ENCODE measurements at places on chromosomes 6 and 20.

- no peak for DNase-seq
Measured at GRCh38 chr6:30207619-30208295, 5.4 kb downstream of the TRIM26 start.

- DNase-seq, result no peak
Measured at GRCh38 chr6:71373943-71374342, 85.3 kb downstream of the OGFRL1 start.

DNA sequence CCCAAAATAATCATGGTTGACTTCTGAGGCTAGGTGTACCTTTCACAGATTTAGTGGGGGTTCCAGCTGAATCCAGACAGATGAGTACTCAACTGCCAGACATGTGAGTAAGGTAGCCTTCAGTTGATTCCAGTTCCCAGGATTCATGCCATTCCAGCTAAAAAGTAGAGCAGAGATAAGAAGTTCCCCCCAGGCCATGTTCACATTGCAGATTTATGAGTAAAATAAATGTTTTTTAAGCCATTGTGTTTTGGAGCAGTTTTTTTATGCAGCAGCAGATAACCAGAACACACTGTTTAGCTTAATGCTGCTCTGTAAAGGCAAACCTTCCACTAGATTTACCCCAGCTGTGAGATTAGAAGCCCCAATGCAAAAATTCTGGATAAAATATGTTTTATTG lies 245.0 kb downstream of the RFPL4B start:
- no peak for DNase-seq

DNA sequence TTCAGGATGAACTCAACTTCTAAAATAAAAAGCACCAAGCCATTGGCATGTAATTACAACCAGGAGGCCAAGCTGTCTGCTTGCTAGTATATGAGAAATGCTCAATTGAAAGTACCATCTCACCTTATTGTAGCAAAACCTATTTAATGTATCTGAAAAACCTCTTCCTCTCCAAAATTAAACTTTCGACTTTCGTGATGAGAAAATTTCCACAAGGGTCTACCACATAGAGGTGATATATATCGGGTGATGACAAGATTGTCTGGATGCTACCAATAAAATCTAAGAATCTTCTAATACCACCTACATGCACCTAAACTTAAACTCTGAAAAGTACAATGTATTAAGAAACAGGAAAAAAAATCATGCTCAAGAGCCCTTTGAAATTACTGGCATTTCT lies 74.2 kb downstream of the ATXN1 start:
- no peak for DNase-seq

GRCh38 chr6:164230804-164231203 lies 816.3 kb downstream of the QKI start:
- no peak for DNase-seq

GRCh38 chr20:13397300-13397724 lies 176.2 kb downstream of the ISM1 start:
- no peak for DNase-seq

- no peak for DNase-seq
Measured at GRCh38 chr6:10556589-10556988, 35.4 kb downstream of the GCNT2 start.

- no peak for DNase-seq
Measured at GRCh38 chr6:169979873-169980432, 228.5 kb downstream of the ERMARD start.

DNA sequence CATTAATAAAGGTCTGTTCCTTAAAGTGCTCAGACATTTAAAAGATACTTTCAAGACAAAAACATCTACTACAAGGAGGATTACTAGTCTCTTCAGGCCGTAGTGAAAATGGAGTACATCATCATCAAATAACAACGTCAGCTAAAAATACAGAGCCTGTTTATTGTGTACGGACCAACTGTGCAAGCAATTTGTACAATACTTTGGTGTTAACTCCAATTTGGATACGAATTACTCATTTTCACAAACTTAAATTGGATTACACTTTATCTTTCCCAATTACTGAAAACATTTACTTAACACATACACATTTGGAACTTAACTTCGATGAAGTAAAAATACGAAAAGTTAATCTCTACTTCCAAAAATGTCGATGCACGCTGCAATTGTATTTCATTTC lies 802 bp downstream of the CYP39A1 start:
- DNase-seq, result no peak

GRCh38 chr6:121436960-121437850 lies 1.8 kb downstream of the GJA1 start:
- DNase-seq, result peak; percentile 1

DNA sequence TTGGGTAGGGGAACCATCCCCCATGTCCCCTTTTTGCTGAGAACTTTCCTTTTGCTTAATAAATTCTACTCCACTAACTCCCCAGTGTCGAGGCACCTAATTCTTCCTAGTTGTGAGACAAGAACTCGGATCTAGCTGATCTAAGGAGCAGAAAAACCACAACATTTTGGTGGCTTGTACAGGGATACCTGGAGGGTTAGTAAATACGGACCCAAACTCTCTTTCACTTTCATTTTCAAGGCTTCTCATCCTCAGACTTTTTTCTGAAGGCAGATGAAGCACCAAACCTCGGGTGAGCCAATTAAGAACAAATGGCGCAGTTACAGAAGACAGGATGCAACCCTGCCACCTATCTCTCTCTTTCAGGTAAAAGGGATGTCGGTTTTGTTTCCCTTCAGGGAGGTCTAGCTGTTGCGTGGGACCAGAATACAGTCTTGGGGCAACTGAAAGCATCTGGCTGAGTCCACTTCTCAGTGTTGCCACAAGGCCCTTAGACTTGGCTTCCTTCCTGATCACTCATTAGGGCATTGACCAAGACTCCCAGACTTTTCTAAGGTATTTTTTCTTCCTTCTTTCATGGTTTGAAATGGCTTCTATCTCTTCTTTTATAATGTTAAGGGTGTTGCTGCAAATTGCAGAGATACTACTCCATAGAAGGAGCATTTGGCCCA lies 11.1 kb upstream of the HTR1B start:
- DNase-seq, result no peak

DNA sequence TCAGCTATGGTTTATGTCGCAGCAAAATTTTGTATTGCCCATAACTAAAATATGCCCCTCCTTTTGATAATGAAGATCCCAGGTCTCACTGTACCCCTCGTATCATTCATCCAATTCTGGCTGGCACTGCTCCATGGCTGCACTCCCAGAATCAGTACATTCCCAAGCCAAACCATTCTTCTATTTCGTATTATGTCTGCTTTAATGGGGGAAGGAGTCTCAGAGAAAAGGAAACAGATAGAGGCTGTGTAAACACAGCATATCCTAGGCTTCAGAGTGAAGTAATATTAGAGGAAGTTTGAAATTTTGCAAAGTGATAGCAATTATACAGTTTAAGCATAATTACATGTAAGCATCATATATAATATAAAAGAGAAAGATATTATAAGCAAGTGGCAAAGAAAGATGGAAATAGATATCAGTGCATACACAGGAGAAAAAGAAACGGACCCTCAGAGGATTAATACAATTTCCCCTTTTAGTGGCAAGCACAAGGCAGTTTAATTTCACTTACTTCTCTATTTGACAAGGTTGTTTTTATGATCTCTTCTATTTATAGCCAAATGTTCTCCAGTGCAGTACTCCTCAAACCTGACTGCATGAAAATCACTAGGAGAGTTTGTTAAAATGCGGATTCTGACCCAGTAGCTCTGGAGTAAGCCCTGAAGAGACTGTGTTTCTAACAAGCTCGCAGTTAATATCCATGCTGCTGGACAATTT lies 56.5 kb upstream of the TENT5A start:
- no peak for DNase-seq

- DNase-seq, result no peak
Measured at GRCh38 chr6:14265049-14266021, 147.8 kb downstream of the CD83 start.

DNA sequence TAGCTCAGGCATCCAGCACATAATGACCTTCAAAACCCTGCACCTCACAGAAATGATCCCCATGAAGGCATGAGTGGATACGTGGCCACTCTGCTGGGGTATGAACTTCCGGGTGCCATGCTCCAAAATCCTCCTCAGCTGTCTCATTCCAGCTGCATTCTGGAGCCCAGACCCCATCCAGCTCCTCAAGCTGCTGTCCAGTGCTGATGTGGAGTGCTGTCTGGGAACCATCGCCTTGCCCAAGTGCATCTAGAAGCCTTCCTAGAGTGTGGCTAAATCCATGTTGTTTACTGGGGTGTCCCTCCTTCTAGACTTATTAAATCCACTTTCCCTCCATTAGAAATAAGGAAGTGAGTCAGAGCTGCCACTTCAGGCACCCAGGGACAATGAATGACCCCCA lies 130.8 kb upstream of the PTPRT start:
- DNase-seq, result no peak

GRCh38 chr6:56932910-56933477 lies 21.9 kb upstream of the BEND6 start:
- DNase-seq, result no peak

- DNase-seq, result peak; percentile 98
Measured at GRCh38 chr20:62121776-62122653, at the start of gene LSM14B. TSS of gene LSM14B (plus strand) at chr20:62122475. CDS start at chr20:62122667, 192 bp downstream.

DNA sequence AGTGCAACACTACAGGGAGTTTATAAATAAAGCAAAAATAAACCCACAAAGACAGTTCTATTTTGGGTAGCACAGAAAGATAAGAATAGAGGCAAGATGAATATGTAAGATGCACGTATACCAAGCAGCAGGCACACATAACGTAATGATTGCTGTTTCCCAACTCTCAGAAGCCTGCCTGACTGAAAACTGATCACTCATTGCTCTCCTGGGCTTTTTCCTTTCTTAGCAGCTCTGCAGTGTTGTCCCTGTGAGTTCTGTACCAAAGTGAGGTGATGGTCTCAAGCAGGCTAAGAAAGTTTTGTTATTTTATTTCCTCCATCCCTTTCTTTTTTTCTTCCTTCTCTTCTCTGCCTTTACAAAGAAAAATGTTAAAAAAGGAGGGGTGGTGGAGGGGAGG lies 522.0 kb upstream of the MAN1A1 start:
- no peak for DNase-seq

- DNase-seq, result no peak
Measured at GRCh38 chr6:35703554-35703953, 14.8 kb upstream of the FKBP5 start.

GRCh38 chr6:158653577-158654354 lies 3.9 kb downstream of the SYTL3 start:
- DNase-seq, result peak; percentile 84

DNA sequence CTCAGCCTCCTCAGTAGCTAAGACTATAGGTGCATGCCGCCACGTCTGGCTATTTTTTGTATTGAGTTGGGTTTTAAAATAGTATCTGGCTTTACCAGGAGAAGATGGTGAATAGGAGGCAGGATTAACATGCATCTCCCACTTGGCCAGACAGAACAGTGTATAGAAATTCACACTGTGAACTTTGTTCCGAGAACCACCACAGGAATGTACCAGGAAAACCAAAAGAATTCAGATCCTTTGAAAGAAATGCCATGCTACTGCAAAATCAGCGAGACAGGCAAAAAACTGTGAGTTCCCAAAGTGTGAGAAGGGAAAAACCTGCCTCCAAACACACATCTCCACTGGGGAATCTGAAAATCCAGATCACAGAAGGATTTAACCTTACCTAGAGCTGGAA lies 327.6 kb downstream of the NKAIN2 start:
- DNase-seq, result no peak

DNA sequence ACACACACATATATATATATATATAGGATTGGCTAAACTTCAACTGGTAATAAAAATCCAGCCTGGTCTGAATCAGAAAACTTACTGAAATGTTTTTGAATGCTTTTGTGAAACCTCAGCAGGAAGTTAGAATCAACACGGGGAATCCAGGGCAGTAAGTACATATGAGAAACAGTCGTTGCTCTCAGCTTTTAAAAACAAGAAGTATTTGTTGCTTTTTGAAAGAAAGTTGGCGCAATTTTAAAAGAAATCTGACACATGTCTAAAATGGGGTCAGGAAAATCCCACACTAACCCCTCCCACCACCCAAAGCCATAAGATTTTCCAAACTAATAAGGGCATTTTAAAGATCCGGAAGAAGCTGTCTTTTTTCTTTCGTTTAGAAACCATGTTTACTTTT lies 11.5 kb upstream of the CCDC170 start:
- DNase-seq, result no peak

DNA sequence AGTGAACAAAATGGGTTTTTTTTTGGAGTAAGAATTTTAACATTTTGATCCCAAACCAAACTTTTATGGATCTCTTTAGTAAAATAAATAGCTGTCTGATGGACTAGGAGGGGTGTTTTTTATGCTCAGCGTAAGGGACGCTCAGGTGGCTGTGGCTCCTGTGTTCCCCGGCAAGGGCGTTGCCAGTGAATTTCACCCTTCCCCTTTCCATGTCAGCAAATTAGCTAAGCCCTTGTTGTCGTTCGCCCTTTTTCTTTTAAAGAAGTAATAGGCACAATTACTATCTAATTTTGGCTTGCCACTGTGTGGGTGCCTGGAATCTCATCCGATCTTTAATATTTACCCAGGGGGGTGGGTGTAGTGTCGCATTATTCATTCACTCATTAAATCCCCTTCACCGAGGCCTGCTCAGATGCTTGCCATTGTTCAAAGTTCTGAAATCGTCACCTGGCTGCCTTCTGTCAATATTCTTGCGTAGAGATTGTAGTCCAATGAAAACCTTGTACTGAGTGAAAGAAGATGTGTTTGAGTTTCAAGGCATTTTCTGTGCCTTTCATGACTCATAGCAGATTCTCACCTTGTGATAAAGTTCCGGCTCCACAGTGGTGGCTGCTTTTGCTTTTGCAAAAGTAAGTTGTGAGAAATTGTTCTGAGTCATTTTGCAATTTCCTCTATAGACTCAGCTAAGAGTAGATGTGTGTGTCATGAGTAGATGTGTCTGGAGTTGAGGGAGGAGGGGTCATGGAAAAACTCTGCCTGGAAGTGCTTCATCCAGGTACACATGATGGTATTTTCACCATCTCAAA lies 40.0 kb upstream of the CLDN20 start:
- peak; percentile 39 for DNase-seq

DNA sequence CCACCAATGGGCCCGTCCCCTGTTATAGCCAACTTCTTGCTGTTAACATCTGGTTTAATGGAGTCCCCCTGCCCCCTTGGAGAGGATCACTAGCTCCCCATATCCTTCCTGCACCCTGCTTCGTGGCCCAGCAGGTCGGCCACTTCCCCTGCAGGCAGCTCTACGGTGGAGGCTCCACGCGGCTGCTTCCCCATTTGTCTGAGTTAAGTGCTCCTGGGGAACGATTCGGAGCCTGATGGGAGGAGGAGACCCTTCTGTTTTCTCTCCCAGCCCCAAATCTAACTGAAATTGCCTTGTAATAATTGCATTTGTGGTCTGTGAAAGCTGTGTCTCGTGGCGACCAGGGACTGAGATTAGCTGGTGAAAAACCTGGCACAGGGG lies 74.6 kb downstream of the SULF2 start:
- no peak for DNase-seq

- DNase-seq, result no peak
Measured at GRCh38 chr6:13180538-13180937, 147.8 kb downstream of the TBC1D7 start.

DNA sequence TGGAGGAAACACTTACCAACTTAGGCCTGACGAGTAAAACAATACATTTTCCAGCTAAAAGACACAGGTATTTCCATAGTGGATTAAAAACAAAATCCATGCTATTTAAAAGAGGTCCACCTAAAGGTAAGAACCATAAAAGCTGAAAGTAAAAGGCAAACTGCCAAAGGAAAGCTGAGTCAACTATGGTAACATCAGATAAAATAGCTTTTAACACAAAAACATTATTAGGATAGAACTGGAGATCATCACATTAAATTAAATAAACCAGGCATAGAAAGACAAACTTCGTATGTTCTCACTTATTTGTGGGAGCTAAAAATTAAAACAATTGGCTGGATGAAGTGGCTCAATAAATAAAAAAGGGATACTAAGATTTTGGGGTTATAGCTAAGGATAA lies 166.8 kb upstream of the SLC22A16 start:
- DNase-seq, result no peak

Measured in activated CD4-positive, alpha-beta T cell treated with anti-CD3 and anti-CD28 coated beads for 4 hours (primary cell).